ENCODE measurements at places on chromosomes 3 and 15.

DNA sequence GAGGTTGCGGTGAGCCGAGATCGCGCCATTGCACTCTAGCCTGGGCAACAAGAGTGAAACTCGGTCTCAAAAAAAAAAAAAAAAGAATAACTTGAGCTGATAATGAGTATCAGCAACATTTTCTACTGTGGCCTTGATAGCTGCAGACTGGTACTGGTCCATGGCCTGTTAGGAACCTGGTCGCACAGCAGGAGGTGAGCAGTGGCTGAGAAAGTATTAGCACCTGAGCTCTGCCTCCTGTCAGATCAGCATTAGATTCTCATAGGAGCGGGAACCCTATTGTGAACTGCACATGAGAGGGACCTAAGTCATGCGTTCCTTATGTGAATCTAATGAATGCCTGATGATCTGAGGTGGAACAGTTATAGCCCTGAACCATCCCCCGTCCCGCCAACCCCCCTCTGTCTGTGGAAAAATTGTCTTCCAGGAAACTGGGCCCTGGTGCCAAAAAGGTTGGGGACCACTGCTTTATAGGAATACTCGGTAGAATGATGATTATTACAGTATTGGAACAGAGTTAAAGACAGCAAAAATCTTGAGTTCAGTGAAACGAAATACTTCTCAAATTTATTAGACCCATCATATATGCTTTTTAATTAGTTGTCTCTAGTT lies 126.0 kb downstream of the ZNF609 start:
- no peak for DNase-seq

DNA sequence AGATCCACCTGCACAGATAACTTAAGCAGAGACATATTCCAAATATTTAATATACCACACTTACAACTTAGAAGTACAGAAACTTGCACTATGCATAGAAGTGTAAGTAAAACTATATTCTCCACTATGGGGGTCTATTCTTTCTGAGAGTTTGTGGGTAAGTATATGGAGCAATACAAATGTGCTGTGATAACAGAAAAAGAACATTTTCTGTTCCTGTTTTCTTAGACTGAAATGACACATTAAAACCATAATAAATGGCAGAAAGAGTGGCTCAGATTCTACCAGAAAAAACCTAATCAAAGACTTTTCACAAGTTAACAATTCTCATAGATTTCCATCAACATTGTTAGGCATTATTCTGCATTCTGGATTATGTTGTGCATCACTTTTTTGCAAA lies 96.6 kb upstream of the WNT7A start:
- no peak for DNase-seq

GRCh38 chr3:107213044-107213669 lies 164.1 kb upstream of the CCDC54 start:
- no peak for DNase-seq

GRCh38 chr3:25427942-25428788 lies at the start of gene RARB:
TSS of gene RARB (plus strand) at chr3:25428263. CDS start at chr3:25428732, 469 bp downstream.
- DNase-seq, result no peak

DNA sequence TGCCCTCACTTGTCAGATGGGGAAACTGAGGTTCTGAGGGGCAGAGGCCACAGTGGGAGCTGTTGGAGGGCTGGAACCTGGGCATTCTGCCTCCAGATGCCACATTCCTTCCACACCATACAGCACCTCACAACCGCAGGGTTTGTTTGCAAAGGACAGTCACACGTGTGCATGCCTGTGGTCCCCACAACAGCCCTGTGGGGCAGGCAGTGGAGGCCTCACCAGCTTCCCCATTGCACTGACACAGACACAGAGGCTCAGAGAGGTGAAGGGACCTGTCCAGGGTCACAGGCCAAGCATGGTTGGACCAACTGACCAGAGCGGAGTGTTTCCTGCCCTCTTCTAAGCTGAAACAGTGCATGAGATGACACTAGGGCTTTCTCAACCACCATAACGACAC lies 75.2 kb upstream of the SEC13 start:
- no peak for DNase-seq

DNA sequence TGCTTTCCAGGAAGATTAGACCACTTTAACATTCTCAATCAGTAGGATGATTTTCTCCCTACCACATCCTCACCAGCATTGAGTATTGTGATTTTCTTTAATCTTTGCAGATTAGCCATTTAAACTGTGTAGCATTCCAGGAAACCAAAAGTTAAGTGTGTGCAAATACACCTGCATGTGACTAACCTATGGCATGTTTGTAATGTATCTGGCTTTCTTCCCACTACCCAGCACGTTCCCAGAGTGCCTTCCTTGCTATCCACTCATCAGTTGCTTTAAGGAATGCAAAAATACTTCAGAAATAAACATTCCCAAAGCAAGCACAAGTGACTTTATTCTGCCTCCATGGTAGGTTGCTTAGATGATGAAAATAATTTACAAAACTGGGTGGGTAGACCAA lies 74.2 kb downstream of the ATG7 start:
- DNase-seq, result no peak

- no peak for DNase-seq
Observed at GRCh38 chr3:186307594-186308221, 54.3 kb downstream of the DGKG start.

DNA sequence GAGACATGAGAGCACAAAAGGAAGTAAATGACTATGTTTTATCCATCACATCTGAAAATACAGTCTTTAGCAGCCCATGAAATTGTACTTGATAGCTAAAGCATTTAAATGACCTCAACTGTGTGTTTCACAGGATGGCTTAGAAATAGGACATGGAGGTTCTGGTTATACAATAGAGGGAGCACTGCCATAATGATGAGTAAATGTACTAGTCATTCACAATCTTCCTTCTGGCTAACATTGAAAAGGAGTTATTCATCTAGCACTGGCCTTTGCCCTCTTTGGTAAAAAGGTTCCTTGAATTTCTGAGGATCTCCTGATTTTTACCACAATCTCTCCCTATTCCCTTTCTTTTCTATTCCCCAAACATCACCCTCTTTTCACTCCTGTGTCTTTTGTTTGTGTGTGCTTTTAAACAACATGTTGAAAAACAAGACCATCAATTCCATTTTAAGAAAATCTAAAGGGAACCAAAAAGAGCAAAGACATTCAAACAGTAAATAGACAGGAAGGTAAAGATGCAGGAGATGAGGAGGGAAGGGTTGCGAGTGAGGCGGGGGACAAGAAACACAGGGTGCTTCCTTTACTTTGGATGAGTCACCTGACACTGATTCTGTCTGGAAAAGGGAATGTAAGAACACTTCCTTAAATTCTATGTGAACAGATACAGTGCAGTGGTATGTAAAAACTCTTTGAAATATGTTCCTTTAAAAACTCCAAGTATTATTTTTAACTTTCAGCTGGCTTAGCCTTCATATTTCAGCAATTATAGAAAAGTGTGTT lies 619.0 kb downstream of the MECOM start:
- DNase-seq, result no peak

- DNase-seq, result no peak
Observed at GRCh38 chr15:28904541-28905315, 19.0 kb downstream of the APBA2 start.

- DNase-seq, result no peak
Observed at GRCh38 chr15:93296759-93297500, 207.9 kb upstream of the RGMA start.

DNA sequence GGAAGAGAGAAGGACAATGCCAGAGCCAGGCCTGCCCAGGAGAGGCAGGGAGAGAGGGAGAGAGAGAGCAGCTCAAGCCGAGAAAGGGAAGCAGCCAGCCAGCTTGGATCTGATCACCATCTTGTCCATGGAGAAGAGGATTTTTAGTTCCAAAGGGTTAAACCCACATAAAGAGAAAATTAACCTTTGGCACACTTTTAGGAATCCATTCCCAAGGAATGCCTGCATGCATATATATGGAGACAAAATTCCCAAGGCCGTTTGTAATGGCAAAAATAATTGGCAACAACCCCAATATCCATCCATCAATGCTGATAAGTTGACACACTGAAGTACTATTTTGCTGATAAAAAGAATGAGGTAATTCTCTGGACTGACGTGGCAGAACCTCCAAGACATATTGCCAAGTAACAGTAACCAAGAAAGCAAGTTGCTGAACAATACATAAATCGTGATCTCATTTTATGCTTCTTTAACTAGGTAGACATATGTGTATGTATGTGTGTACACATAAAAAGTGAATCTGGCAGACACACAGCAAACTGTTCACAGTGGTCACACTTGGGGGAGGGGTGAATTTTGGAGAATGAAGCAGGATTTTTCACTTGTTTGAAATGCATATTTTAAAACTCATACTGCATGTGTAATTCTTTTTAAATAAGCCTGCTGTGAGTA lies 7.5 kb upstream of the STRA6 start:
- DNase-seq, result no peak

GRCh38 chr3:180332608-180333007 lies 269.4 kb upstream of the TTC14 start:
- DNase-seq, result no peak

GRCh38 chr3:7913283-7913682 lies 588.3 kb upstream of the LMCD1 start:
- no peak for DNase-seq

DNA sequence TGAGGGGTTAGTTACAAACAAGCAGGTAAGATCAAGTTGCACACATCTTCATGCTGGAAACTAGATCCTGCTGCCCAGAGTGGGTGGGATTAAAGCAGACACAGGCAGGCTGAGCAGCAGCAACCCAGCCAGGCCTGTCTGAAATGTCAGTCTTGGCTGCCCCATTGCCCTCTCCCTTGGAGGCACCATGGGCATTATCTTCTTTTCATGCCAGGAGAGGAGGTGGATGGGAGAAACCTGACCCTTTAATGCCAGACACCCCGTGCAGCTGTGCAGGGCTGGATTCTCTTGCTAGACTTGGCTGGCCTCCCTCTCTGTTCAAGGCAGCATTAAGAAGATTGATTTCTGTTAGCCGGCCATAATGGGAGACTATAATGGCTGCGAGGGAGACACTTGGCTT lies 23.0 kb upstream of the EPHB1 start:
- no peak for DNase-seq

GRCh38 chr3:157160658-157161424 lies 894 bp upstream of the CCNL1 start:
- DNase-seq, result no peak

- DNase-seq, result no peak
Observed at GRCh38 chr15:99425657-99426301, 140.0 kb upstream of the MEF2A start.

GRCh38 chr15:56871867-56872266 lies 46.6 kb upstream of the TCF12 start:
- no peak for DNase-seq

GRCh38 chr3:68515237-68515636 lies 417.1 kb downstream of the TAFA4 start:
- no peak for DNase-seq

- no peak for DNase-seq
Observed at GRCh38 chr3:167406876-167407492, 26.9 kb upstream of the ZBBX start.

GRCh38 chr3:47482366-47482765 lies 6.6 kb upstream of the SCAP start:
- no peak for DNase-seq

DNA sequence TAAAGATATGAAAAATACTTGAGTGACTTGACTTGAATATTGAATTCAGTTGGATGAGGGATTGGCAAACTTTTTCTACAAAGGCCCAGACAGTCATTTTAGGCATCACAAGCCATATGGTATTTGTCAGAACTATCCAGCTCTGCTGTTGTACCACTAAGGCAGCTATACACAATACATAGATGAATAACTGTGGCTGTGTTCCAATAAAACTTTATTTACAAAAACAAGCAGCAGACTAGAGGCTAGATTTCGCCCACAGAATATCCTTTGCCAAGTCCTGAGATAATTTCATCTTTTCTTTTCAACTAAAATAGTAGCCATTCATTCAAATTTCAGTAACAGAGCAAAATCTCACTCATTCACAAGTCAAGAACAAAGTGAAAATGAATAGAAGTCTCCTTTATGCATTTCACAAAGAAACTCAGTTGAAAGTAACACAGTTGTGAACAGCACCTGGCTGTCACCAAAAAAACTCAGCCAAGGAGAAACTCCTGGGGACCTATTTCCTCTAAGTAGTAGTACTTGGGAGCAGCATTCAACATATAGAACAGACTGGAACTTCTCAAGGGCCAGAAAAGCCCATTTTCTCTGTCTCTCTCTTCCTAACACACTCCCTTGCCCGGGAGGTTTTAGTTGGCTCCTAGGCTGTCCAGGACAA lies 56.3 kb downstream of the OSBPL10 start:
- DNase-seq, result no peak

DNA sequence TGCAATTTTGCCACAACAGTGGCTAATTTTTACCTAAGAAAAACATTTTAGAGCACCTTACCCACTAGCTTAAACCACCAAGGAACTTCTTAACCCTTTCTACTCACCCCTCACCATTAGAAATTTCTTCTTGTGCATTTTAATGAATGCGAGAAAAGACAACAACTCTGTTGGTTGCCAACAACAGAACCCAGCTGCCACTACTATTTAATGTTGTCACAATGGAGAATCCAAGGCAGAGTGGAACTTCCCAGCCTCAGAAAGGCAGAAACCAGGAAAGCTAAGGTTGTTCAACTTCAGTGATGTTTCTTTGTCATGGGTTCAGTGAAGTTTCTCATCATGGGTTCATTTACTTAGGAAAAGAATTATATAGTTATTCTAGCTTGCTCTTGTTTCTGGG lies 325.2 kb upstream of the ARL6 start:
- DNase-seq, result no peak

DNA sequence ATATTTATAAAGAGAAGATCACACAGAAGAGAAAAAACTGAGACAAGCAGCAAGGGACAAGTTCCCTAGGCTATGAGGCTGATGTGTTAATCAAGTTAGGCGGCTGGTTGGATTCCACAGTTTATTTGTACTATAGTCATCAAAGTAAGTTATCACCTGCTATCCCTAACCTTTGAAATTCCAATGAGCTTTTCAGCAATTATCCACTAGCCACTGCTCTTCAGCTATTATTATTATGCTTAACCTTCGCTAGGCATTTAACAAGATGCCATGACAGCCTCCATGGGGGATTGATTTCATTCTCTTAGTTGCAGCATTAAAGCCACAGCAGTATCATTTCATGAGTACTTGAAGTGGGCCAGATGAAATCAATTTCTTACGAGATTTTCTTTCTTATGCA lies 699.5 kb upstream of the NAALADL2 start:
- no peak for DNase-seq

Measured in activated naive CD4-positive, alpha-beta T cell (primary cell).